RPMI7951 (cell line): ENCODE measurements at places on chromosomes 11 and 22. TPM values are rescaled to one million over a fixed set of nuclear protein-coding genes. Genes with fewer than 3 reads are reported as not detected.

- DNase-seq, result no peak
These were observed 15.9 kb upstream of the APOBEC3A start for GRCh38 chr22:38941488-38941987.

TAF1D gene
- 134 and 154 TPM in 2 replicates for total RNA-seq

- DNase-seq, result no peak
These were observed 197.4 kb downstream of the TRIM29 start for GRCh38 chr11:119940401-119940976.

- no peak for DNase-seq
These were observed at the start of gene PAMR1 for GRCh38 chr11:35525501-35526175. Gene PAMR1, minus strand, starts transcription at chr11:35525616. Its CDS starts 31 bp downstream, at chr11:35525585.

DNA sequence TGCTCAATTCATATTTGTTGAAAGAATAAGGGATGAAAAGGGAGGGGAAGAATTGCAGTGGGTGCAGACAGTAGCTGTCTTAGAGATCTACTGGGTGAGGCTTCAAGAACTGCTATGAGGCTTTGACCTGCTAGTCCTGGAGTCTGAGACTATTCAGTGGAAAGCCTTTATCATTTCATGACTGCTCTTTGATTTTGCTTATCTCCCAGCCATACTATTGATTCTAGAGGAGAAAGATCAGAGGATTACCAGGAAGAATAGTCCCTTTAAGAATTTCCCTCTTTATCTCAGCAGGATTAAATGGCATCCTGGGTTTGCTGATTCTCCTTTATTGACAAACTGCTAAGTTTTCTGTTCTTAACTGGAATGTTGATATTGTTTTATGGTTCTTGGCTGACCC is 107.5 kb upstream of the SORL1-AS1 start:
- no peak for DNase-seq

SLC22A25 gene
- not detected in 2 replicates for total RNA-seq

ALDH3B2 gene
- not detected in 2 replicates for total RNA-seq

DNA sequence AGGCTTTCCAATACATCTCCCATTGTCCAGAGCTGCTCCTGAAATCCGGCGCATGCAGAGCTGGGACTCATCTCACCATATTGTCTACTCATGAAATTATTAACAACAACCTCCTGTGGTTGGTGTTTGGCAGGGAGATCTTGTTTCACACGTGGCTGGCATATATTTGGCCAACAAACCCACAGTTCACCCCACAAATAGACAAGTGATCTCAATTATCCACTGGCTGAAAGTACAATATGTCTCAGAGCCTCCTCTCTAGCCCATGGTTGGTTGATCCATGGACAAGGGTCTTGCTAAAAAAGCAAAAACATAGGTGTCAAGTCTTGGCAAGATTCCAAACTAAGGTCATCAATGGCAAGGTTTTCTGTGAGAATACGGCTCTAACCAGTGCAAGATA is 386.9 kb downstream of the ETS1 start:
- no peak for DNase-seq

DNA sequence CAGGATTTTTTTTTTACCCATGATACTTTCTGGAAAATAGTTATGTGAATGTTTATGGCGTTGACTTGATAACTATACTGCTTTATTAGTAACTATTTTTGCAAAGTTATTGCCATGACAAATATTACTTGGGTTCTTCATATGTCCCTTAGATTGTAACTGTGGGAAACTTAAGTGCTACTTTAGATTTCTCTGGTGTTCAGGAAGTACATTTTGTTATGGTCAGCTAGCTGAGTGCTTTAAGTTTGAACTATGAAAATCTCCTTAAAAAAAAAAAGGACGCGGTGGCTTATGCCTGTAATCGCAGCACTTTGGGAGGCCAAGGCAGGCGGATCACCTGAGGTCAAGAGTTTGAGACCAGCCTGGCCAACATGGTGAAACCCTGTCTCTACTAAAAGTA is 42.8 kb downstream of the CSTPP1 start:
- DNase-seq, result no peak

- DNase-seq, result no peak
These were observed 14.5 kb downstream of the ROBO3 start for GRCh38 chr11:124879493-124880289.

DNA sequence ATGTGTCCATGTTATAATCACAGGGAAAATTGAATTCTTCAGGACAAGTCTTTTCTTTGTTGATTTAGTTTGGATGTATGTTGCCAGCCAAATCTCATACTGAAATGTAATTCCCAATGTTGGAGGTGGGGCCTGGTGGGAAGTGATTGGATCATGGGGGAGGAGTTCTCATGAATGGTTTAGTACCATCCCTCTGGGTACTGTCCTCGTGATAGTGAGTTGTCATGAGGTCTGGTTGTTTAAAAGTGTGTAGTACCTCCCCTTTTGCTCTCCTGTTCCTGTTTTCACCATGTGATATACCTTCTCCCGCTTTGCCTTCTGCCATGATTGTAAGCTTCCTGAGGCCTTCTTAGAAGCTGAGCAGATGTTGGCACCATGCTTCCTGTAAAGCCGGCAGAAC is 100.3 kb downstream of the CCDC81 start:
- DNase-seq, result no peak

DNA sequence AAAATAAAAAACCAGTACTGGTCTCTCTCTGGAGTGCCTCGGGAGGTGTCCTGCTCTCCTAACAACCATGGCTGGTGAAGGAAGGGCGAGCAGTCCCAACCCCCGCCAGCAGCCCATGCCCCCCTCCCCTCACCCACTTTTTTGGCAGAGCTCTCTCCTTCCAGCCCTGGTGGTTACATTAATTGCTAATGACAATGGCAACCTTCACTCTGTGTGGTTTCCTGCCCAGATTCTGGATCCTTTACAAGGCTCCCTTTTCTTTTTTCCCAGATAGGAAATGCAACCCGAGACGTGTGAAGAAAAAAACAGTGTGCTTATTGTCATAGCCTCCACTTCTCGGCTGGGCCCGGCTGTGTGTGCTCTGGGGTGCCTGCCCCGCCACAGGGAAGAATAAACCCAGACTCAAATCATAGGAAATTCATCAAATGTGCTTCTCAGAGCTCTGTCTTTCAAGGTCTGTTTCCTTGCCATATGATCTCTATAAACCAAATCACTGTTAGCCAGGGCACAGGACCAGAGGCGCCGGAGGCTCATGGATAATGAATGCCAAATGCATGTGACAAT is 513.0 kb downstream of the SOX6 start:
- peak; percentile 31 for DNase-seq

- no peak for DNase-seq
These were observed 177.5 kb upstream of the CTSC start for GRCh38 chr11:88515002-88515401.

GRCh38 chr11:96299155-96299888 is 43.7 kb downstream of the MAML2 start:
- no peak for DNase-seq

CCDC73 gene
- 0.10 TPM in 1 of 2 replicates, not detected in the other for total RNA-seq

- DNase-seq, result no peak
These were observed 10.2 kb downstream of the ATP5MGL start for GRCh38 chr22:42630211-42630610.

OR5P2 gene
- total RNA-seq, result not detected in 2 replicates

GRCh38 chr11:71477641-71478527 is 24.9 kb downstream of the NADSYN1 start:
- DNase-seq, result no peak

DNA sequence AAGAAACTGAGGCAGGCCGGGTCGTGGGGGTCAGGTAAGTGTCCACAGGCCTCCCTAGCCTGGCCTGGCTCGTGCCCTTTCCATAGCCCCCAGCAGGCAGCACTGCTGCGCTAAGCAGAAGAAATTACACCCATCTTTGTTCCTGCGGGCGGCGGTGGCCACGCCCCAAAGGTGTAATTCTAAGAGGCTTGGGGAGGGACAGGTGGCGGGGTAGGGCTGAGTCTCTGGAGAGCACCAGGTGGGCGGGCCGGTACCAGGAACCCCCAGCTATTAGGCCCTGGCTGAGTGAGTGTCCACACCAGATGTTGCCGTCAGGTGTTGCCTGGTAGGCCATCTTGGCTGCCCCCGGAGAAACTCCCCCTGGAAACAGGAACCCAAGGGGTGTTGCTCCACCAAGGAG is 12.3 kb upstream of the ARAP1 start:
- DNase-seq, result no peak

NRXN2 gene
- total RNA-seq, result 0.10 and 0.36 TPM in 2 replicates

GRCh38 chr11:45180848-45181192 is 34.4 kb downstream of the PRDM11 start:
- peak; percentile 72 for DNase-seq

GRCh38 chr11:63698976-63699733 is 17.9 kb downstream of the RTN3 start:
- no peak for DNase-seq

OR5I1 gene
- not detected in 2 replicates for total RNA-seq

GRCh38 chr11:117302228-117302627 is 11.1 kb downstream of the BACE1-AS start:
- no peak for DNase-seq

DNA sequence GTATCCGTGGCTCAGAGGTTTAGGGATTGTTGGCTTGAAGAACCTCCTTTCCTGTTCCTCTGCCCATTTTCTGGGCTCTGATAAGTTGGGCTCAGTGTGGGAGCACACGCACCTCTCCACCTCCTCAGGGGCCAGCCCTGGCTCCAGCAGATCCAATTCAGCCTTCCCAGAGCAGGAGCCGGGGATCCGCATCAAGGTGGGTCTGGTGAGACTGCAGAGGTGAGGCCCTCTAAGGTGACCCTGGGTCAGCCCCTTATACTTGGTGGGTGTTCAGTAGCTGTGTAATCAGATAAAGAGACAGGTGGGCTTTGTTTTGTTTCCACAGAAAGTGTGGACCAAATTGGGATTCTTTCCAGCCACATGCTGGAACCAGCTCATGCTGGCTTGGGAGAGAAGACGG is 1466.0 kb downstream of the TBC1D22A start:
- no peak for DNase-seq

DNA sequence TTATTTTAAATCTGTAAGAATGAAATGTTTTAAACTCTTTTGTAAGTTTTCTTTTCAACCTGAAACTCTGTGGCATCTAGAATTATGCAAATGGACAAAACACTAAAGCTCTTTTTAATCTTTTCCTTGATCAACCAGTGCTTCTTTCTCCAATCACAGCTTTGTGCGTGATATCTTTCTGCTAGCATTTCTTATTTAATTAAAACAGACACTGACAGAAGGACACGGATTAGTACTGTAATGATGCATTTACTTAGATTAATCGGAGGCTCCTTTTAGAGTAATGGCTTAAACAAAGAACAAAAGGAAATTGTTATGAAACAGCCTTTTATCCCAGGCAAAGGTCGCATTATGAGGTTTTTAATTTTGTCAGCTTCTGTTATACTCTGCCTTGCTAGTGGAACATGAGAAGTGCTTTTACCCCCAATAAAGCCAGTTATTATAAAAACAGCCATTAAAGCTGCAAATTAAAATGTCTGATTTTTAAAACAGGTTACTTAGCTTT is 48.5 kb upstream of the SOX6 start:
- no peak for DNase-seq

DNA sequence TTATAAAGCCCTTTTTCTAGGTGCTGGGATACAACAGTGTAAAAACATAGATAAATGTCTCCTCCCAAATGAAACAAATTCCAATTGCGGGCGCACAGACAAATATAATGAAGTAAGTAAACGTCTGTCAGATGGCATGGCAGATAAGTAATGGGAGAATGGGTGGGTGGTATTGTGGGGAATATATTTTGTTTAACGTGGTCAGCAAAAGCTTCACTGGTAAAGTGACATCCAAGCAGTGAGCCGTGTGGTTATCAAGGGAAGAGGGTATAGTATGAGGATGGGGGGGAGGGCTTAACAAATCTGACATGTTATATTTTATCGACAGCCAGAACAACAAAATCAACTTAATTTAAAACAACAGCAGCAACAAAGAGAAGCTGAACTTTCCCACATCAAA is 1.2 kb downstream of the SVIP start:
- DNase-seq, result no peak

- no peak for DNase-seq
These were observed 8.5 kb downstream of the DRD4 start for GRCh38 chr11:645536-645935.

DNA sequence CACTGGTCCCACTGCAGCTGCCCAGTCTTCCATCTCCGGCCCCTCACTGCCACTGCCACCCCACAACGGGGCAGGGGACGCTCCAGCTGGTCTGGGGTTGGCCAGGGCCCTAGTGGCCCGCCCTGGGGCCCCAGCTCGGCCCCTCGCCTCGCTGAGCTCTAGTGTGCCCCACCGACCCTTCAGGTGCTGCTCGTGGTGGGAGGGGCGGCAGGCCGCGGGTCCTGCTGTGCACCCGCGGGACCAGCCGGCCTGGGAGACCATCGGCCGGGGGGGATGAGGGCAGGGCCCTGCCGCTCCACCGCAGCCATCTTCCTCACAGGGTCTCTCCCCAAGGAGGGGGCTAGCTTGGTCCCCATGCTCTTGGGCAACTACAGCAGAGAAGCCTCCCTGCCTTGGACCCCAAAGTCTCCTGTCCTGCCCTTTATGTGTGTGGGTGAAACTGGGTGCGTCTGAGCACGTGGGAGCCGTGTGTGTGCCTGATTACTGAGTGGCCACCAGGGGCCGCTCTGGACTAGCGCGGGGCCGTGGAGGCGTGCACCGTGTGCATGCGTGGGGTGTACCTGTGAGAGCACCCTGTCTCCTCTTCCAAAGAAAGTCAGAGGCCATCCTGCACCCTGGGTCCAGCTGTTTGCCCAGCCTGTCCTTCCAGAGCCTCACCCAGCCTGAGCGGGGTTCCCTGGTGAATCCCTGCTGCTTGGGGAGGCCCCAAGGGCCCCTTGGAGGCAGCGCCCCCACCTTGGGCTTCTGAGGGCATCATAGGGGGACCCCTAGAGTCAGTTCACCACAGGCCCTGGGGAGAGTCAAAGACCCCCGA is 6.0 kb upstream of the ACR start:
- peak; percentile 34 for DNase-seq

DNA sequence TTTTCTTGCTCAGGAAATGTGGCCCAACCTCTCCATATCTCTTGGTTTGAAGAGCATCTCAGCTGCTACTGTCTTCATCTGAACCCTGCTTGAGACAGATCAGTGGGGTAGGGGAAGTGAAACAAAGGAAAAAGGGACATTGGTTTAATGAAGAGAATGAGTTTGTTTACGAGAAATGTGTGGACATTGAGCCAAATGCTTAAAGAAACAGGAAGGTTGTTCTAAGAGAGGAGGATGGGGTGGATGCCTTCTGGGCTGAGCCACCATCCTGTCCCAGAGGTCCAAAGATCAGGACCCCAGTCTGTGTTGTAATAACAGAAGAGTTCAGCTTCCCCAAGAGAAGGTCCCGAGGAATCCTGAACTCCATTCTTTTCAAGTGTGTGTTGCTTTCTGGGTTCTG is 369.7 kb downstream of the INSC start:
- no peak for DNase-seq

DNA sequence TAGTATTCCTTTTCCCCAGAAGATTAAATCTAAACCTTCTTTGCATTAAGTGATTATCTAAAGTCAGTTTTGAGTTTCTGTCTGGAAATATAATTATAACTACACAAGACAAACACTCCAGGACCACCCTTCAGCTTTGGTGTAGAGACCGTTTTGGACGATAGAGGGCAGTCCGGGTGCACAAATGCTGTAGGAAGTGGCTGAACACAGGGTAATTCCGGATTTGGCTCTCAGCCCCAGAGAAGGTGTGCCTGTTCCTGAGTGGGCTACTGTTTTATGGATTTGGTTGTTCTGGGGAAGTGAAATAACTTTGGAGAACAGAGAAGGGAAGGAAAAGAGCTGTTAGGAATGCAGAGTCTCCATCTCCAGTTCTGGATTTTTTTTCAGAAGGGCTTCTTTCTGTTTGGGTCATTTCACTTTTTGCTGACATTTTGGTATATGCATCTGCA is 14.8 kb downstream of the EXT2 start:
- peak; percentile 35 for DNase-seq

PHF5A gene
- 55.6 and 59.7 TPM in 2 replicates for total RNA-seq
